Thymus (tissue), 14 donors: ENCODE measurements at places on chromosomes 5 and 9.

DNA sequence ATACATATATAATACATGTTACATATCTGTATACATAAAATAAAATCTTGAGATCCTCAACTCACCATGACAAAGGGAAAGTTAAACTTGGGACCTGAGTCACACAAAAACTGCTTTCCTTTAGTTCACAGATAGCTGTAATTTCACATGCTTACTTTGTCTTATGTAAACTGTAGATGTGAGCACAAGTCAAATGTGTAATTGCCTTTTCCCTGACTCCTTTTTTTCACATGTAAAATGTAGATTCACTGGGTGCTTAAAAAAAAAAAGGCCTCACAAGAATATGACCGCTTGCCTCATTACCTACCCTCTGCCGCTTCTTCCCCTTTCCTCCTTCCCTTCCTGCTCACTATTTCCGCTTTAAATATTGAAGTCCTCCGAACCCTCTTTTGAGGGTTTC is 21.9 kb upstream of the FAM169A start:
- DNase-seq, result no peak

- DNase-seq, result no peak
These were observed 165.5 kb downstream of the PIK3R1 start for GRCh38 chr5:68381060-68381459.

DNA sequence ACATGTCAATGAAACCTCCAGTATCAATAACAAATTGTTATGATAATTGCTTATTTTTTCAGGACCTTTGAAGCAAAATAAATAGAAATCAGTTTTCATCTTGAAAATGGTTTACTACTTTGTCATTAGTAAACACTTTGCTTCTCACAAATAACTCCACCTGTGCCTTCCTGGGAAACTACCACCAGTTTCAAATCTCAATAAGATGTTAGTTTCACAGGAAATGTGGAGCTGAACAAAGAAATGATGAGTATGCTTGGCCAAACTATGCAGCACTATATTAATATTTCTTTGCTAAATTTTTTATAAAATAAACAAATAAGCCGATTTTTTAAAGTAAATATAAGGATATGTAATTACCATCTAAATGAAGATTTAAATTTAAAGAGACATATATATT is 221.5 kb upstream of the HAPLN1 start:
- no peak for DNase-seq

DNA sequence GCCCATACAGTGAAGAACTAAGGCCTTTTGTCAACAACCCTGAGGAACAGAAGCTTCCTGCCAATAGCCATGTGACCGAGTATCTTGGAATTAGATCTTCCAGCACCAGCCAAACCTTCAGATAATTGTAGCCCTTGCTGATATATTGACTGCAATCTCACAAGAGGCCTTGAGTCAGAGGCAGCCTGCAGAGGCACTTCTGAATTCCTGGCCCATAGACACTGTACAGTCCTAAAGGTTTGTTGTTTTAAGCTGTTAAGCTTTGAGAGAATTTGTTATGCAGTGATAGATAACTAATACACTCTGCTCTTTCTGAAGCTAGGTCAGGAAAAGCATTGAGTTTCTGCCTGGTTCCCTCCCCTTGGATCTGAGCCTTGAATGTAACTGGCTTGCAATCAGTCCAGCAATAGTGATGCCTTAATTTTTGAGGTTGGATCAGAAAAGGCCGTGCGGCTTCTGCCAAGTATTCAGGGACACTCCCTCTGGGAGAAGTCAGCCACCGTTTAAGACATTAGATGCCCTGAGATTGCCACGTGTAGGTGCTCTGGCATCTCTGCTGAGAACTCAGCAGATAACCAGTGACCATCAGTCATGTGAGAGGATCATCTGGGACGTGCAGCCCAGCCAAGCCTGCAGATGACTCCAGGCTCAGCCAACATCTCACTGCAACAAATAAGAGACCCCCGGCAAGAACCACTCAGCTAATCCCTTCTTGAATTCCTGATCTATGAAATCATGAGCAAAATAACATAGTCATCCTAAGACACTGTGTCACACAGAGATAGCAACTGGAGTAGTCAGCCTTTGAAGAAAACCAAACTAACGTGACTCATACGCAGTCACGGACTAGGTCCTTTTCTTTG is 126.8 kb upstream of the STC2 start:
- no peak for DNase-seq
